ENCODE measurements at places on chromosomes 4 and X. TPM values are rescaled to one million over a fixed set of nuclear protein-coding genes. Genes with fewer than 3 reads are reported as not detected.

MAGEA10 gene
- not detected for total RNA-seq

SYP gene
- total RNA-seq: 1.4 TPM

ATOH1 gene
- total RNA-seq: 0.37 TPM

AREG gene
- total RNA-seq: 116 TPM

PAGE2 gene
- not detected for total RNA-seq

GPR50 gene
- not detected for total RNA-seq

ARSD gene
- total RNA-seq: 32.9 TPM

EGF gene
- total RNA-seq: 13.0 TPM

AADAT gene
- total RNA-seq: 8.6 TPM

PNPLA4 gene
- 19.8 TPM for total RNA-seq

SMR3B gene
- not detected for total RNA-seq

TCEAL6 gene
- not detected for total RNA-seq

PDE6B gene
- total RNA-seq: 17.3 TPM

DNA sequence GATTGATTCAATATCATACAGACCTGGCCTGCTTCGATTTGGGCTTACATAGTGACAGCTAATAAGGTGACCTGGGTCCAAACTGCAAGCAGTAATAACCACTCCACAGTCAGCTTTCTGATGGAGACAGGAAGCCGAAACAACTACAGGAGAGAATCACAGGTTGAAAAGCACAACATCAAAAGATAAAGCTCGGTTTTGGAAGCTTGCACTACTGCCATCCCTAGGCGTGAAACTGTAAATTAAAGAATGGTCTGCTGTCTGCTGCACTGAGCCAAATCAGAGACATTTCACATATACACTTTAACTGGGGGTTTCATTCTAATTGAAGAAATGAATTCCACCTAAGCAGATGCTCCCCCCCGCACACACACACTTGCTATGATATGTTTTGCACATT, 116.3 kb downstream of the DHX15 start:
- no peak for DNase-seq

- DNase-seq: no peak
These were observed 276.0 kb downstream of the SHOX start for GRCh38 chrX:906586-906985.

DNA sequence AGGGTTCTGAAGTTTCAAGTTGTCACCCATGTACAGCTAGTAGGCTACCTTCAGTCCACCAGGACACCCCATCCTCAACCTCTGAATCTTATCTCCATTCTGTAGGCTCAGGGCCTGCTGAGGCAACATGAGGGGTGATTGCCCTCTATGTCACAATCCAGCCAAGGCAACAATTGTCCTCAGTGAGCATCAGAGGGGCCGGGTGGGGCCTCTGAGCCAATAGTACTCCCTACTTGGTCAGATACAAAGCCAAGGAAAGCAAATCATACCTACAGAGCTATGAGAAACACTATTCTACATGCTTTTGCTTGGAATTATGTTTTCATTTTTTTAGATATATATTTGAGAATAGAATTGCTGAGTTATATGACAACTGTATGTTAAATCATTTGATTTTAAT, at the start of gene ACTRT1:
Gene ACTRT1 (minus strand): TSS at position 101 of the 400 bp plus-strand sequence. CDS start 197 bp downstream, outside the sequence.
- DNase-seq: no peak

DNA sequence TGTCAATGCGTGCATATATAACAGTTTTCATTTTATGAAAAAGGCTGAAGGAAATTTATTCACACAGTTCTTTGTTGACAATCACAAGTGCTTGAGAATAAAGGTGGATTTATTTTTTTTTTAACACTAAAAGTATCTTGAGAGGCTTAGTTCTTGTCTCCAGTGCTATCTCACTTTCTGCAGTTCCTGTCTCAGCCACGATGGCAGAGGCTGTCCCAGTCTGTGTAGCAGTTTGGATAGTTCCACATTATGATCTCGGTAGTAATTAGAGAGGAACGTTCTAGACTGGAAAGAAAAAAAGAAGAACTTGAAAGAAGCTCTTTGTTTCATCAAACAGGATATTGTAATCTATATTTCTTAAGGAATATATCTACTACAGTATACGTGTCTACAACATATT, 229.0 kb downstream of the UGT8 start:
- DNase-seq: no peak

DNA sequence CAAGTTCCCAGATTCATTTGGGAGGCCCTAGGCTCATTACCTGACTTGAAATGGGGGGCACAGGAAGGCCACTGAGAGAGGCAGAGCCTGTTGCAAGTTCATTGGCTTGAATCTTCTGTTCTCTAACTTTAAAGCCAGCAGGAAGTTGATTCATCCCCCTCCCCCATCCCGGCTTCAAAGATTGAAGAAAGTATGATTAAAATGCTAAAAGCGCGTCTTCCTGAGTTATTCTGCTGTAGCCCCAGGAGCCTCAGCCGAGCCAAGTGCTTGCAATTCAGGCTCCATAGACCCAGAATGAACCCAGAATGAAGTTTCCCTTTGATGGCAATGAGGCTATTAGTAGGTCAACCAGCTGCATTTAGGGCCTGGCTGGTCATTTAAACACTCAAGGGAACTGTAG, 14.7 kb downstream of the CHST7 start:
- no peak for DNase-seq

GRCh38 chrX:26597981-26598380, 382.0 kb downstream of the MAGEB5 start:
- DNase-seq: no peak

DNA sequence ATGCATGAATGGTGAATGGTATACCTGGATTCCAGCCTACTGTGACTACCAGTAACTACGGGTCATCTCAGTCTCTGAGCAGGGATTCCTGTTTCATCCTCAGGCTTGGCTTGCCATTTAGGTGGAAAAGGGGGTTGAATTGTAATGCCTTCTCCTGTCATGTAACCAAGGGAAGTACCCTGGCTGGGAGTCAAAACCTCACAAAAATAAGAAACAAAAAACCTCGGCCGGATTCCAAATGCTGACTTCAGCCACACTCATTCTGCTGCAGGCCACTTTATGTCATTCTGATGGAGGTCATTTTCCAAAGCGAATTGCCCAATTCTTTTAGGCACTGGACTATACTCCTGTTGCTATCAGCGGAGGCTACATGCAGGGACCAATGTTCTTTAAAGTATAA, 324.7 kb downstream of the LDB2 start:
- DNase-seq: no peak

DNA sequence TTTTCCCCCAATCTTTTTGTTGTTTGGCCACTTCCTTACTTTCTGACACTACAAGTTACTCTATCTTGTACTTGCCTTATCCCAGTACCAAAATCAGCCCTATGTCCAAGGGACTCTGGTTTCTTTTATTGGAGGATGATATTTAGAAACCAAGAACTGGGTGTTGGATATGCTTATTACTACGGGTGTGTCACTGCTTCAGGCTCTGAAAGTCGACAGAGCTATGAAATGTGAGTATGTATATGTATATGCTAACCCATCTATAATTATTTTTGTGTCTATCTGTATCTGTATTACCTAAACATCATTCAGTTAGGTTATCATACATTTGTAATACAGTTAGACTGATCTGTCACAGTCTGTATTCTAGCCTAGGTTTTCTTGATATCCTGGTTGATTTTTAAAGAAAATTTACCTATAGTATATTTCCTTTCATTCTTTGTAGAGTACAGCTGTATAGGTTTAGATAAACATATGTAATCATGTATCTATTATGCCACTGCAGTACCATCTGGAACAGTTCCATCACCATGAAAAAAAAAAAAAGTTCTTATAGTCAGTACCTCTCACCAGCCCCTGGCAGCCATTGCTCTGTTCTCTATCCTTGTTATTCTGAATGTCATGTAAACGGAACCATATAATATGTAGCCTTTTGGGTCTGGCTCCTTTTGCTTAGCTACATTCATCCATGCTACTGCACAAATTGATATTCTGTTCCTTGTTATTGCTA, 18.1 kb downstream of the SEC24B start:
- DNase-seq: no peak

GRCh38 chr4:72969976-72970375, 99.5 kb downstream of the COX18 start:
- peak; percentile 21 for DNase-seq

- DNase-seq: no peak
These were observed 233.8 kb upstream of the CPEB2 start for GRCh38 chr4:14768449-14768848.

DNA sequence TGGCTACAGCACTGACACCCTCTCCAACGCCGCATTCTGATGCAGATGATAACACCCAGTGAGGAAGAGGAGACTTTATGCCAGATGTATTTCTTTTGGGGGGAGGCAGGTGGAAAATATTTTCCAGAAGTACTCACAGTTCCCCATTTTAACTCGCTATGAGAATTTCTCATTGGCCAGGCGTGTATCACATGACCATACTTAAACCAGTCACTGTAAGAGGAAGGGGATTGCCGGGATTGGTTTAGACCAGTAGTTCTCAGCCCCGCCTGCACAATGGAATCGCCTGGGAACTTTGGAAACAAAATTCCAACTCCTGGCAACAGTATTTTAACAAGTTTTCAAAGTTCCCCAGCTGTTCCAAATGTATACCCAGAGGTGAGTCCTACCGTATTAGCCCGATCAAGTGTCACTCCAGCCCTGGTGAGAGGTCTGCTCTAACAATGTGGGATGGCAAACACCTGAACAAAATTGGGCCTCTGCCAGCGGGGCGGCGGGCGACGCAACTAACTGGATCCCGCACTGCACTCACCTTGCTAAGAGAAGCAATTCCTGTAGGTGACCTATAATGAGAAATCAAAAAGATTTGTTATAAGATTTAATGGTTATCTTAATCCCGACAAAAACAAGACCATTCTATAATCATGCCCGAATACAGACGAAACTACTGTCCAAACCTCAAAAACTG, 2.9 kb upstream of the MSL3 start:
- no peak for DNase-seq

GRCh38 chr4:40516651-40517050, 113.0 kb downstream of the RBM47 start:
- DNase-seq: peak; percentile 22

GRCh38 chr4:170202721-170203120, 113.0 kb upstream of the AADAT start:
- DNase-seq: no peak

DNA sequence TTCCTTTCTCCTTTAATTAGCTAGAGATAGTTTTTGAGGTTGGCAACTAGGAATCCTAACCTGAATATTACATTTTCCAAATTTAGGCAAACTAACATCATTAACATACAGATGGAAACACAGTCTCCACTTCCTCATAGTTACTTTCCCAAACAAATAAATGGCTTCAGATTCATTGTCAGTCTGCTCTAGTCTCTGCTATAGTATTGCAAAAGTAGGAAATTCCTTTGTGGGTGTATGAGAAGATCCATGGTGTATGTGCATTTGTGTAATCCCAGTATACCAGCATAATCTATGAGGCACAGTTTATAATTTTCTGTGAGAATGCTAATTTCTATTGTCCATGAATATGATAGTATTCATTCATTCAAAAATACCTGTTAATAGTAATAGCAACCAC, 3.0 kb upstream of the NDP start:
- no peak for DNase-seq

DNA sequence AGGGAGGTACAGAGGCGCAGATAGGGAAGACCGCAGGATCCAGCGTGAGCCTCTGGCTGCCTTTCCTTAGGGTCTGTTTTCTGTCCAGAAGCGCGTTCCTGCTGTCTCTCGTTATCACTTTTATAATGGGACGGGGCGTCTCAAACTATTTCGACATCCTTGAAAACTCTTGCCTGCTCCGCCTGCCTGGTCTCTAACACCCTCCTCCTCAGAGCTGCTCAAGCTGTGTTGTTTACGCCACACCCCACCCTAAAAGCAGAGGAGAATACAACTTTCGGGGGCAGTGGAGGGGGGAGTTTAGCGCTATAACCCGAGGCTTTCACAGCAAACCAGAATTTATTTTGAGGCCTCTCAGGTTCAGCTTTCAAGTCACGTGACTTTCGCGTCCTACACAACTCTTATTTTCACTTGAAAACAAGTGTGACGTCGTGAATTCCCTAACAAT, 646 bp upstream of the FAM3A start:
- DNase-seq: peak; percentile 82

DNA sequence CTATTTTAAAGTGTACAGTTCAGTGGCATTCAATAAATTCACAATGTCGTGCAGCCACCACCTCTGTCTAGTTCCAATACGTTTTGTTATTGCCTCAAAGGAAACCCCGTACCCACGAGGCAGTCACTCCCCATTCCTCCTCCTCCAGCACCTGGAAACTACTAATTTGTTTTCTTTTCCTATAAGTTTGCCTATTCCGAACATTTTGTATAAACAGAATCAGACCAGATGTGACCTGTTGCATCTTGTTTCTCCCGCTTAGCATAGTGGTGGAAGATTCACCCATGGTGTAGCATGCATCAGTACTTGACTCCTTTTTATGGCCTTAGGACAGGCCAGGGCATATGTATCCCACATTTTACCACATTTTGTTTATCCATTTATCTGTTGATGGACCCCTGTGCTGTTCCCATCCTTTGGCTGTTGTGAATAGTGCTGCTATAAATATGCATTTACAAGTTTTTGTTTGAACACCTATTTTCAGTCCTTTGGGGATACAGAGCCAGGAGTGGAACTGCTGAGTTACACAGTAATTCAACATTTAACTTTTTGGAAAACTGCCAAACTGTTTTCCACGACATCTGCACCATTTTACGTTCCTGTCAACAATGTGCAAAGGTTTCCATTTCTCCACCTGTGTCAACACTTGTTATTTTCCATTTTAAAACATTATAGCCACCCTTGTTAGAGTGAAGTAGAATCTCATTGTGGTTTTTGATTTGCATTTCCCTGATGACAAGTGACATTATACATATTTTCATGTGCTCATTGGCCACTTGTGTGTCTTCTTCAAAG, 57.8 kb upstream of the STX18 start:
- no peak for DNase-seq

DNA sequence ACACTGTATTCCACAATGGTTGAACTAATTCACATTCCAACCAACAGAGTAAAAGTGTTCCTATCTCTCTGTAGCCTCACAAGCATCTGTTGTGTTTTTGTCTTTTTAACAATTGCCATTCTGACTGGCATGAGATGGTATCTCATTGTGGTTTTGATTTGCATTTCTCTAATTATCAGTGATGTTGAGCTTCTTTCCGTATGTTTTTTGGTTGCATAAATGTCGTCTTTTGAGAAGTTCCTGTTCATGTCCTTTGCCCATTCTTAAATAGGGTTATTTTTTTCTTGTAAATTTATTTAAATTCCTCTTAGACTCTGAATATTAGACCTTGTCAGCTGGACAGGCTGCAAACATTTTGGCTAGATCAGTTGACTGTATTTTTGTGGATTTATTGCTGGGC, 78.2 kb downstream of the VSIG4 start:
- no peak for DNase-seq

GRCh38 chr4:69196209-69196965, 18.2 kb downstream of the UGT2B11 start:
- no peak for DNase-seq

DNA sequence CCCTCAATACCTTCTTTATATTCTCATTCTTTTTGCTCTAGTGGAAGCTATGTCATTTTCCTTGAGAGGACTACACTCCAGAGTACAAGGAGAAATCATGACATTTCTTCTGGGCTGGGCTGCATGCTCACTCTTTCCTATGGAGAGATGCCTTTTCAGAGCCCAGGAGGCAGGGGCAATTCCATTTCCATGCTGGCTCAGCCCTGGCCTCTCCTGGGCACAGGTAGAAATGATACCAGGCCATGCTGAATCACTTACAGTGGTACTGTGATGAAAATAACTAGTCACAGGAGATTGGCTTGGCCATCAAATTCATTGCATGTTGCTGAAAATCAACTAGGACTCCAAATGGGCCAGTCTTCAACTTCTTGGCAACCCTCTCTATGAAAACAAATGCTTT, 34.0 kb upstream of the PPARGC1A start:
- DNase-seq: no peak

Measured in hepatocyte (in vitro differentiated cells).